ENCODE measurements at places on chromosomes 5 and 9.

- no peak for DNase-seq
Measured at GRCh38 chr5:55438998-55439397, 95.8 kb downstream of the PLPP1 start.

DNA sequence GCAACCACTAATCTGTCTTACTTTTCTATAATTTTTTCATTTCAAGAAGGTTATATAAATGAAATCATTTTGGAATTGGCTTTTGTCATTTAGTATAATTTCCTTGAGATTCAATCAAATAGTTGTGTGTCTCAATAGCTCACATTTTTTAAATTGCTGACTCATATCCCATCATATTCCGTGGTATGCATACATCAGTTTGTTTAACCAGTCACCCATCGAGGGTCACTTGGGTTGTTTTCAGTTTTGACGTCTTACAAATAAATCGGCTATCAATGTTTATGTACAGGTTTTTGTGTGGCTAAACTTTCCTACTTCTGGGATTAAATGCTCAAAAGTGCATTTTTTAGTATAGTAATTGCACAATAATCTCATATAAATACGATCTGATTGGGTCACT, 185.5 kb downstream of the TAF11L14 start:
- no peak for DNase-seq

DNA sequence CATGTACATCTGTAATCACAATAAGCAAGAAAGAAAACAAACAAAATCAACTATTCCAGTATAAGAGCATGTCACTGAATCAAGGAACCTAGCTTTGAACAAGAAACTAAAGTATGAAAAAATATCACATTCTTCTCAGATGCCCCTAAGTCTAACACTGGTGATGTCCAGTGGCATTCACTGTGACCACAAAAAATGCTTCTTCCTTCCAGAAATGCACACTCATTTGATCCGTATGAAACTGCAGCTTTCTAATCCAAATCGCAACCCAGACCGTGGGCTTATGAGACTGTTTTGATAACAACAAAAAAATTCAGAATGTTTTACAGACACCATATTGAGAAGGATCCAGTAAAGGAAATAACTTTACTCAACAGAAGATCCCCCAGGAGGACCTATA, 320.1 kb upstream of the TARS1 start:
- DNase-seq: no peak

DNA sequence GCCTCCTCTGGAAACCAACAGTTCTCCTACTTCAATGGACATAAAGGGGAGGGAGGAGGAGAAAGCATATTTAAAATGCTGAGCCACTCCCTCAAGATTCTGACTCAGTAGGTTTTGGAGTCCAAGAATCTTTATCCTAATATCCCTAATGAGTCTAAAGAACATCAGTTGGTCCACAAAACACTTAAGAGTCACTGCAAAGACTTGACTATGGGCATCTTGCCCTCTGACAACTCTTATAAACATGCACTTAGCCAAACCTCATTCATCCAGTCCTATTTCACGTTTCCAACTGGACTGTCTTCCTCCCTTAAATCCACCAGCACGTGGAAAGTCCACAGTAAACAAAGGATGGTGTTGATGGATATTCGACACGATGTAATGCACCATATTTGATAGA, 172.5 kb downstream of the FAM114A2 start:
- no peak for DNase-seq

GRCh38 chr9:37760416-37761161, 7.0 kb downstream of the TRMT10B start:
- DNase-seq: no peak

- no peak for DNase-seq
Measured at GRCh38 chr9:21778304-21778703, 24.1 kb upstream of the MTAP start.

DNA sequence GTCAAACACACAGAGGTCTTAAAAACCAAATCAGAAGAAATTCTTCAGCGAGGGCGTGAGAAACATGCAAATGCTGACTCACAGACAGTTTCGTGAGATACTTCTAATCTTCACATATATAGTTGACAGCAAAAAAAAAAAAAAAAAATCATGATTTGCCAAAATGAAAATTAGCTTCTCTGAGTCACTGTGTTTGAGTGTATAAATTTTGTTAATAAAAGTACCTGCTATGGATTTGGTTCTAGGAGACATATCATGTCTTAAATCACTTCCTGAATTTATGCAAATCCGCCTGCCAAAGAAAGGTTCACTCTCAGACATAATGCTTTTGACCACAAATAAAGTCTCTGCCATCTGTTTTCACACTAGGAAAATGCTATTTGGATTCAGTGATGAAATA, 114.3 kb downstream of the SLC1A3 start:
- DNase-seq: no peak
